Metanephros (tissue), 2 donors: ENCODE measurements at places on chromosomes 5 and 9. TPM values are rescaled to one million over a fixed set of nuclear protein-coding genes. Genes with fewer than 3 reads are reported as not detected.

Gene TMEM215
- total RNA-seq, result 0.88 TPM

Gene GADD45G
- total RNA-seq, result 8.6 TPM

Gene HAVCR2
- total RNA-seq, result 13.0 TPM

Gene FPGS
- 58.9 TPM for total RNA-seq

Gene FOXB2
- not detected for total RNA-seq

Gene ZNF366
- total RNA-seq, result 4.4 TPM

Gene ANKRD34B
- 0.18 TPM for total RNA-seq

Gene WDR31
- total RNA-seq, result 4.4 TPM

Gene HIGD2A
- 138 TPM for total RNA-seq

Gene GMCL2
- not detected for total RNA-seq

Gene GRXCR2
- 0.29 TPM for total RNA-seq

Gene MRPL41
- total RNA-seq, result 33.3 TPM

Gene ORM1
- total RNA-seq, result 3.7 TPM

Gene BTNL8
- total RNA-seq, result 0.47 TPM

Gene SLC36A3
- total RNA-seq, result not detected

Gene PCDHGA11
- total RNA-seq, result 10.0 TPM

Gene GPR21
- 7.9 TPM for total RNA-seq

Gene DOCK8
- 26.6 TPM for total RNA-seq

Gene BICD2
- total RNA-seq, result 37.0 TPM

Gene PCDHA9
- 0.58 TPM for total RNA-seq

Gene C5orf34
- total RNA-seq, result 6.2 TPM

Gene TMC1
- 0.41 TPM for total RNA-seq

Gene SLC1A1
- total RNA-seq, result 12.2 TPM

Gene ORM2
- total RNA-seq, result not detected

Gene IRX2
- total RNA-seq, result 19.0 TPM
